CD4-positive, alpha-beta T cell treated with Interleukin-12 subunit alpha and Interleukin-12 subunit beta, for 1 hour (primary cell): ENCODE measurements at places on chromosomes 7 and 10.

- no peak for DNase-seq
Measured at GRCh38 chr10:110835841-110836240, 35.9 kb upstream of the PDCD4 start.

GRCh38 chr7:7183061-7183837, 905 bp downstream of the C1GALT1 start:
- DNase-seq = peak; percentile 55

DNA sequence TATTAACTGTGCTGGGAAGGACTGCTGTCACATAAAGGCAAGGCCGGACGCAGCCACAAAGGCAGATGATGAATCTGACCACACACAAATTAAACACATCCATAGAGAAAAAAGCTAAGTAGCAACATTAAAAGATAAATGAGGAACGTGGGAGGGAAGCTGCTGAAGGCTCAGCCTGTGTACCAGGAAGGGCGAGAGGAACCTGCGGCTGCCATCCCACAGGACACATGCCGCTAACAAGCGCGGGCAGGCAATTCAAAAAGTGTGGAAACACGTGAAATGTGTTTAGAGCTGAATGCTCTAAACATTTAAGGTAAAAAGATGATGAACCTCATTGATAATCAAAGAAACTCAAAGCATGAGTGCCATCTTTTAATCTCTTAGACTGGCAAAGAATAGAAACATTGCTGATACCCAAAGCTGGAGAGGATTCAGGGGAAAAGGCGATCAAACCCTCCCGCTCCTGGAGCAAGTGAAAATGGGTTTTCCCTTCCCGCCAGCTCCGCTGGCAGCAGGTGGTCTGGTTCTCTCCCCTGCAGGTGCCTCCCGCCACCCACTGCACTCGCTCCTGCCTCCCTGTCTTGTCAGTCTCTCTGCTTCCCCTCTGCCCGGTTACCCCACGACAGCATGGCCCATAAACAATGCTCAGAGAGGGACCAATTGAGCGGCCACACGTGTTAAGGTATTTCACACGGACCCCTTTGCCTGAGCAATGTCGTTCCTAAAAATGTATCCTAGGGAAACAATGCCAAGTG, 4.2 kb downstream of the STK32C start:
- DNase-seq = no peak

DNA sequence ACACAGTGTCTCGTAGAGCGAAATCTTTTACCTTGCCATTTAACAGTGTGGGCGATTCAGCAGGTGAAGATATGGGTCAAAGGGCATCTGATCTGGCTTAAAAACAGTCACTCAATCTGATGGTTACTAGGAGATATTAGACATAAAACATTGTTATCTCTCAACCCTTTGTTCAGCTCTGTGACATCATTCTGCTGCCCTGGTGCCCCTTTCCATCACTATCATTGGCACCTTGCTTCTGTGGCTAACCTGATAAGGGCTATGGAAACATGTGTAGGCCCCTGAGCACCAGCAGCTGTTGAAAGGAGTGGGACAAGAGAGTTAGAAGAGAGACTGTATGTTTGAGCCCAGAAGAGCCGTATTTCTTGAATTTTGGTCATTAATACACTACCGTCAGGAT, 650.3 kb downstream of the PHTF2 start:
- no peak for DNase-seq

GRCh38 chr7:157738066-157738460, 401.3 kb downstream of the DNAJB6 start:
- no peak for DNase-seq

DNA sequence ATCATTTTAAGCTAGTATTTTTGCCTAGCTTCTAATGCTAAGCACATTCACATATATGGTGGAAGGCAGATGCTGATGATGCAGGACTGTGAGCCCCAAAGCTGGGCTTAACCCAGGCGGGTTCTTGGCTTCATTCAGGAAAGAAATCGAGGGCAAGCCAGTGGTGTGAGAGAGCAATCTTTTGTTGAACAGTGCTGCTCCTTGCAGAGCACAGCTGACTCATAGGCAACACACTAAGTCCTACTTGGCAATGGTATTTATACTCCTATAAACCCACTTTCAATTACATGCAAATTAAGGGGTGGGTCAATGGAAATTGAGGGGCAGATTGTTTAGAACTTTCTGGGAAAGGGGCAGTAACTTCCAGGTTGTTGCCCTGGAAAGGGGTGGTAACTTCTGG, 42.0 kb upstream of the CELF2 start:
- DNase-seq = no peak

GRCh38 chr7:46651070-46651469, 730.0 kb upstream of the IGFBP3 start:
- DNase-seq = no peak
